ENCODE measurements at places on chromosomes 2 and 18.
A peak's percentile ranks its signal among the peaks of the same experiment; 100 is the strongest.

- DNase-seq = no peak
Observed at GRCh38 chr2:133266926-133267590, 301.2 kb downstream of the NCKAP5 start.

DNA sequence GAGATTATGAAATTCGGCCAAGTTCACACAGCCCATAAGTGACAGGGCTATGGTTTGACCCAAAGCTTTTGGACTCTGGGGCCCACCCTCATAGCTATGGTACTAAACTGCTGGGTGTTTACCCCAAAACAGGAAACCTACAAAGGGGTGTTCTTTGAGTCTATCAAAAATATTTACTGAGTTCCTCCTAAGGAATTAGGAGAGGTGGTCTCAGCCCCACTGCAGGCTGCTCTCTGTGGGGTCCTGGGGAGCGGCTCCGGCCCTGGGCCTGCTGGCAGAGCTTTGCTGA is 45.5 kb downstream of the SDC1 start:
- DNase-seq = no peak

DNA sequence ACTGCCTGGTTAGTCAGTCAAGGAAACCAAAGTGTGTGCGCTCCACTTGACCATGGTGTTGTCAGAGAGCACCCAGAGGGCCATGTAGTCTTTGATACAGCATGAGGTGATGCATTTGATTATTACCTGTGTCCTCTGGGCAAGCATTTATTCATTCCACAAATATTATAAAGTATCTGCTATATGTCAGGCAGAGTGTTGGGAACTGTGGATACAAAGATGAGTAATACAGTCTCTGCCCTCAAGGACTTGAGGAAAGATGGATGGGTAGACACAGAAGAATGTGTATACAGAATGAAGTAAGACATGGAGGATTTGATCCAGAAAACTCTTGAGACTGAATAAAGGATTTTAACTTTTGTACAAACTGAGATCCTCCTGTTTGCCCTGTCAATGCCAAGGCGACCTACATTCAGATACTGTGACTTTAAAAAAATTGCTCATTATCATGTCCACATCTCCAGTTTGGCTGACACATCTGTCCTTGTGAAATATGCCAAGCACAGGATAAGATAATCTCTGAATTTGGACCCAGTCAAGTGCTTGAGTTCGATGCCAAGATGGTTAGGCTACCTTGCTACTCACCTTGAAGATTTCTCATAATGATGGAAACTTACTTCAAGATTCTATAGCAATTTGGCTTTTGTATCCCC is 50.8 kb downstream of the ACYP2 start:
- DNase-seq = no peak

- no peak for DNase-seq
Observed at GRCh38 chr18:79599441-79599931, 80.1 kb upstream of the CTDP1 start.

DNA sequence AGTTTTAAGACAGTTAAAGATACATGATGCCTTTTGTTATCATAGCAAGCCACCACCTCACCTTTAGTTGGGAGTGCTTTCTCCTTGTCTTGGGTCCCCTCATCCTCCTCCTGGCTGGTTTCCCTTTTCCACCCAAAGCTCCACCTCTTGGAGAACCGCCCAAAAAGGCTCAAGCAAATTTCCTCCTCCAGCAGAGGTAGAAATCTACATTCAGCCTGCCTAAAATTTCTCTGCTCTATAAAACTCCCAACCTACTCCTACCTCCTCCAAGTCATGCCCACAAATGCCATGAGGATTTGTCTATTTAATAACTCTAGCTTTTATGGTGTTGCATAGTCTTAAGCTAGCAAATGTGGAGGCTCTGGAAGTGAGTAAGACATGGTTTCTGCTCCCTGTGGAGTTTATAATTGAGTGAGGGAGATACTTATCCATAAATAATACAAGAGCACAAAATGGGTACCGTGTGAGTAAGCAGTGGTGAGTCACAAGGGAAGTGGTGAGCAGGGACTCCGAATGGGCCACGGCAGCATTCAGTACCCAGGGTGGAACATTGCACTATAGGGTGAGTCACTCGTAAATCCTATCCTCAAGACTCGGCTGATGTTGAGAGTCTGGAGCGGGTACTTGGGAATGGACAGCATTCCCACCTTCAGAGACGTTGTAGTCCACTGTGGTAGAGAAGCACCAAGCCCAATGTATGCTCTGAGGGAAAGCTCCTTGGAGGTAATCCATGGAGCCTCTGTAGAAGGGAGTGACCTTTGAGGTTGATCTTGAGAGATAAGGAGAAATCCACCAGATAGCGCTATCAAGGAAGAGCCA is 146.3 kb downstream of the RTN4 start:
- DNase-seq = no peak

DNA sequence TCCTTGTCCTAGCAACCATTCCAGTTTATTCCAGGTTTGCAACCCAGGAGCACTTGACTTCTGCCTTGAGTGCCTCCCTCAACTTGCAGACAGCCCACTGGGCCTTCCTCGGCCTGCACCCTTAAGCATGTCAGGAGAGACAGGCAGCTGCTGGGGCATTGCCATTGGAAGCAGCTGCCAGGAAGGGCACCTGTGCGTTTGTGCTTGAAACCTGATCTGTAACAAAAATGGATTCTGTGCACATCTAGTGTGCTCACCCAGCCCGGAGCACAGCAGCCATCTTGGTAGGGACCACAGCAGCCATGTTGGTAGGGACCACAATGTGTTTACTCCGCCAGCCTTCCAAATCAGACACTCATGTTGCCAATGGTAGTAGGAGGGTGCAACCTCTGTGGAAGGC is 44.3 kb upstream of the GLI2 start:
- DNase-seq = no peak

- DNase-seq = no peak
Observed at GRCh38 chr2:179862898-179863458, 1.6 kb upstream of the ZNF385B start.

- DNase-seq = no peak
Observed at GRCh38 chr2:209956271-209956670, 46.2 kb upstream of the RPE start.

DNA sequence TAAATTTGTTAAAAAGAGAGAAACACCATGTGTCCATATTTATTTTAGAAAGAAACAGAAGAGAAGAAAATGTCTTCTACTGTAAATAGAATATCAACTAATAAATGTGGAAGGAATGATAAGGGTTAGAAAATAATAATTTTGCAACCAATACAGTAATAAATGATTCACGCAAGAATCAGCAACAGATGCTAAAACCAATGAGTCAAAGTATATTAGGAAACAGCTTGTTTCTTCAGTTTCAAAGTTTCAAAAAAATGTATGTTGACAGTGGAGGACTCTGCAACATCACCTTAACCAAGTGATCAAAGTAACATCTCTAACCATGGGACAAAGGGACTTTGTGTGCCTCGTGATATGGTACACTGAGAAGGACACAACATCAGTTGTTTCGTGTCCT is 147.0 kb downstream of the TWIST2 start:
- no peak for DNase-seq

DNA sequence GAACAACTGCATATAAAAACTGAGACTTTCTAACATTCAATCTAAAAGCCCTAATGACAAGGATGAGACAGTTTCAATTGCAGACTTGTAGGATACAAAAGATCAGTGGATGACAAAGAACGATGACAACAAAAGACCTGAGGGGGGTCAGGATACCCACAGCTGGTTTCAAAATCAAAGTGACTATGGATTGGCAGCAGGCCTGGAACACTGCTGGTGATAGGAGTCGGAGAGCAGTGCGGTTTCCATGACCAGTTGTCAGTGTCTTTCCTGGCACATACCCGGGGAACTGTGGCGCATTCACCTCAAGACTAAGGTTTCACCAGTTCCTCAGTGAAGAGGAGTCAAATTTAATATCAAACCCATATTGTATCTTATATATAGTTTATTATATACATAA is 42.0 kb downstream of the EHD3 start:
- no peak for DNase-seq

- no peak for DNase-seq
Observed at GRCh38 chr2:226544596-226545210, 254.9 kb downstream of the IRS1 start.

GRCh38 chr2:73291093-73291460 is 2.3 kb downstream of the EGR4 start:
- DNase-seq = no peak

GRCh38 chr2:232325324-232326273 is 53.0 kb upstream of the ALPP start:
- peak; percentile 58 for DNase-seq

DNA sequence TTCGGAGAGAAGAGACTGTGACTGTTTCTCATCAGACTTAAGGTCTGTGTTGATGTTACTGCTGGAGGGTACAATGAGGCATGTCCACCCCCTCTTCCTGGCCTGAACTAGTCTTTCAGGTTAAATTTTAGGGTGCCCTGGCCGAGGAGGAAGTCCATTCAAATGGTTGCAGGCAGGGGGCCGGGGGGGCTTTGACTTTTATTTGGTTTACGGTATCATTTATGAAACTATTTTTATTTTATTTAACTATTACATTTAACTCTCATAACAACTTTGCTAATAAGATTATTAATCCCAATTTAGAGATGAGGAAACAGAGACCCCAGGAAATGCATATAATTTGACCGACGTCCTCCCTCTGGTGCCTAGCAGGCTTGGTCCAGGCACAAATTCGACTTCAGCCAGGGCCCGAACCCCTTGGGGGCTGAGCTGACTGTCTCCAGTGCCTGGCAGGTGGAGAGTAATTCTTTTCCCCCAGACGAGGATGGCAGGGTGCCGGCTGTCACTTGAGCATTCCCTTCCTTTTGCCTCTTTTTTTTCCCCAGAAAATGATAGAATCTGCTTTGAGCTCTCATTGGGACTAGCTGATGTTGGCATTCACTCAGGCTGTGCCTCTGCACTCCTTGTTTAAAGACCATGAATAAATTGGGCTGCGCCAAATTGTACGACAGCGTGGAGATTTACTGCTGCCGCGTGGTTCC is 255.3 kb upstream of the SALL3 start:
- no peak for DNase-seq

DNA sequence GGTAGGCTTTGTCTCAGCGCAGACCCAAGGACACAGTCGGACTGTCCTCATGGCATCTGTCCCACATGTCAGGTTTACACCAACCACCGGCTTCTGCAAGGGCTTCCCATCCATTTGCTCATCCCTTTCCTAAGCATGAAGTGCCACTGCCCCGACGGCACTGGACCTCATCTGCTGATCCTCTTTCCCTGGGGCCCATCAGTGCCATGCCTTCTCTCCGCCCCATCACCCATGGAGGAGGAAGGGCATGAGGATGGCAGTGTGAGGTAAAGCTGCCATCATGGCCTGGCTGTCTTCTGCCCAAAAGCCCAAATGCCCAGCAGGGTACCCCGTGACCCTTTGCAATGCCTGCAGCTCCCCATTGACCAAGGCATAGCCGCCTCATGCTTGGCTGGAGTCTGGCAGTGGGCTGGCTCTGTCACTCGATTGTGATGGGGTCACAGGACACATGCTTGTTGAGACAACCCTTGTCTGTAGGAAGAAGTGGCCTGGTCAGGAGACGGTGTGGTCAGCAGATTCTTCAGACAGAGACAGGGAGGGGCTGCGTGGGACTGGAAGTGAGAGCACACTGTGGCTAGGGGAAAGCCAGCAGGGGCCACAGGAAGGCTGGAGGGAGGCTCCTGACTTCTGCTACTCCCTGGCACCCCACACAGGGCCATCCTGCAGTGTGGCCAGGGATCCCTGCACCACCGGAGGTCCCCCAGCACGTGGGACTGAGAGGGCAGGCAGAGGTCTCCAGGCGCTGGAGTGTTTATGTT is 493.7 kb upstream of the HS6ST1 start:
- no peak for DNase-seq

GRCh38 chr2:229179628-229180027 is 91.5 kb downstream of the PID1 start:
- DNase-seq = no peak

- no peak for DNase-seq
Observed at GRCh38 chr2:120979398-120979797, 243.7 kb downstream of the GLI2 start.

- no peak for DNase-seq
Observed at GRCh38 chr18:69691008-69691760, 256.5 kb downstream of the CD226 start.

DNA sequence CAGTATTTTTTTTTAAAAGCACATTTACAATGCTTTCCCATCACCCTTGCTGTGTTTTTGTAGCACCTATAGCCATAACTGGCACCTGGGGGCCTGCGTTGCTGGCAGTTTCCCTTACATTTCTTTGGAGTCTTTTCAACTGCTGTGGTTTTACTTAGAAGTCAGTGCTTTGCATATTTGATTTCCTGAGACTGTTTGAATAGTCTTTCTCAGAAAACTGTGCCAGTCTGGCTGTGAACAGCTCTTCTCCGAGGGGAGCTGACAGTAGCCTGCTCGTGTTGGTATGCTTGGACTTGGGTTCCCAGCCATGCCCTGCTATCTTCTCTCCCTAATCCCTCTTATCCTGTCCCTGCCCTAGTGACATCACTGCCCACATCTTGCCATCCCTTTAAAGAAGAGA is 81.5 kb downstream of the DPP4 start:
- DNase-seq = no peak

DNA sequence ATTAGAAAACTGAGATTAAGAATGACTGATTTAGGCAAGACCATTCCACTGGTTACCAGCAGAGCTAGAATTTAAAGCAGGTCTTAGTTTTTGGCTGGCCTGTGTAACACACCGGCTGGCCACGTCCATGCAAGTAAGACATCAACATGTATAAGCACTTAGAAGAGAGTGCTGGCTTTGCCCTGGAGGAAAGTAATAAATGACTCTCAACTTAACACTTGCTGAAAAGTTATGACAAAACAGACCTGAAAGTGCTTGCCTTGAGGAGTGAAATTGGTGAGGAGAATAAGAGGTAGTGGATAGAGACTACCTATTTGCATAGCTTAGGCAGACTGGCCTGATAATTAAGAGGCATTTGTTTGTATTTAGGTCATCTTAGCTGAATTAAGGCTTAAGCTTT is 165.7 kb upstream of the KCNJ3 start:
- DNase-seq = no peak
